Fibroblast of skin of back (primary cell): ENCODE measurements at places on chromosomes 11 and 22.

DNA sequence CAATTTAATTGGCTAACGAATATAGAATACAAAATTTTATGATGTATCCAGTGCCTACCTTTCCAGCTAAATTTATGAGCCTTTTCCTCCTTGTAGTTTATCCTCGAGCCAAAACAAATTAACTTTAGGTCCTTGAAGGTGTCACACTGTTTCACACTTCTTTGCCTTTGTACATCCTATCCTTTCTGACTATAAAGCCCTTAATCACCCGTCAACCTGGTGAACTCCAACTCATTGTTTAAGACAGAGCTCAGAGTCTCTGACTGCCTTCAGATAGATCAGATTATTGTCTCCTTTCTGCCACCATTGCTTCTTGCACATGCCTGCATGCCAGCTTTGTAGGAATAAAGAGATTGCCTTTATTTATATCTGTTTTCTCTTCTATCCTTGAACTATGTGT lies 58.8 kb downstream of the CNTN5 start:
- no peak for DNase-seq

GRCh38 chr11:1229471-1230120 lies 6.7 kb downstream of the MUC5B start:
- DNase-seq = no peak

DNA sequence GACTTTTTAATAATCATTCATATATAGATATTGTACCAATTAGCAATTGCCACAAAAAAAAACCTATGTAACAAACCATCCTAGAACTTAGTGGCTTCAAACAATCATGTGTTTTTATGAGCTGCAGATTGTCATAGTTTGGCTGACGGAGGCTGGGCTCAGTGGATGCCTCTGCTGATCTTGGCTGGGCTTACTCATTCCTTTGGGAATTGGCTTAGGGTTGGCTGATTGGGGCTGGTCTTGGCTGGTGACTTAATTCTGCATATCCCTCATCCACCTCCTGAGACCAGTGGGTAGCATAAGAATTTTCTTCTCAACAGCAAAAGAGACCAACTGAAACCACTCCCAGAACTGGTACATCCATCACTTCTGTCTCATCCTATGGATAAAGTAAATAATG lies 57.9 kb upstream of the PHF21B start:
- peak; percentile 55 for DNase-seq

GRCh38 chr22:47337161-47337621 lies 574.7 kb downstream of the TBC1D22A start:
- peak; percentile 78 for DNase-seq

DNA sequence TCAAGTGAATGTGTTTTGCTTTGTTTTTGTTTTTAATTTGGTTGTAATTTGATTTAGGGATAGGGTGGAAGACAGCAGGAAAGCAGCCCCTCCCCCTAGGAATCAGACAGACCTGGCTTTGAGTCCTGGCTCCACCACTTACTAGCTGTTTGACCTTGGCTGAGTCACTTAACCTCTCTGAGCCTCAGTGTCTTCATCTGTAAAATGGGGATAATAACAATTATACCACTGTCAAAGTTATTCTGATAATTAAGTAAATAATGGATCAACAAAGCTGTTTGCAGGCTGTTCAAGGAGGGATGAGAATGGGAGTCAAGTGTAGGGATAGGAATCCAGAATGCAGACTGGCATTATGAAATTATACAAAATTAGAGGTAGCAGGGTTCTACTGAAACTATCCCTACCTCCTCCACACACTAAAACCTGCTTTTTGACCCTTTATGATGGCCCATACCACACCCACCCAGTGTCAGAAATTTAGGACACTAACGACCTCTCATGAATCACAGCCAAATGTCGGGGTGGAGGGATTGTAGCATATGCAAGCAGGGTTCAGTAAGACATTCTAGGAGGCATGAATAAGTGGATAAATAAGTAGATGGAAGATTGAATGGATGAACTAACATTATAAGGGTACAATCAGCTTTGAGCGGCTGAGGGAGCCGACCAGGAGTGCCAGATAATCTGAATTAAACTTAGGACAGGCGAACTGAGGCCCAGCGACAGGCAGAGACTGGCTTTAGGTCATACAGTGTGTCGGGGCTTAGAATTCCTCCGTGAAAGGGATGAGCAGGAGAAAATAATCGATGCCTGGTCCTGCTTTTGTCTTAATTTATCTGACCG lies 974 bp downstream of the ANAPC15 start:
- no peak for DNase-seq

DNA sequence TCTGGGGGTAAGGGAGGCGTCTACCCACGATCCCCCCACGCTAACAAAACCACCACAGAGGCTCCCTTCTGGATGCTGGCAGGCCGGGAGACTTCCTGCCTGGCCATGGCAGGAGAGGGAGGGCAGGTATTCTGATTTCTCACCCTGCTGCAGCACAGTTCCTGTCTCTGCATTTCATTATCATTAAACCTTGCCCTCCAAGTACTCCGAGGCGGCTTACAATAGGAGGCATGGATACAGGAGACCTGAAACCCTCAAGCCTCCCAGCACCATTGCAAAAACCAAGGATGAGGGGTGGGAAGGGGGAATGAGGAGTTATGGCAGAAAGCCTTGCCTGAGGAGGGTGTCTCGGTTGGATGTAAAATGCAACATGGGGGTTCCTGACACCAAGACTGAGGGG lies 44.1 kb upstream of the MN1 start:
- DNase-seq = no peak

DNA sequence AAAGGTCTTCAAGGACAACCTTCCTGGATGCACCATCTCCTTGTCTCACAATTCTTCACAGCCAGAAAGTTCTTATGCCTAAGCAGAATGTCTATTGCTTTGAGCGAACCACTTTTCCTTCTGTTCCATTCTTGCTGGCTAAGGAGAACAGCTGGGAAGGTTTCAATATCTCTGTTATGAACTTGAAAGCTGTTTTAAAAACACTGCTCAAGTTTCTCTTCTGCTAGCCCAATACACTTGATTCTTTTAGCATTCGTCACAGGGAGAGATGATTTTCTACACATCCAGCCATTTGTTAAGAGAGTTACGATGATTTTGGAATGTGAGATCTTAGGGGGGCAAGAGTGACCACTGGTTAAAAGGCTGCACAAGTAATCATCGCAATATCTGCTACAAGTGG lies 249.3 kb downstream of the KIRREL3 start:
- peak; percentile 42 for DNase-seq

DNA sequence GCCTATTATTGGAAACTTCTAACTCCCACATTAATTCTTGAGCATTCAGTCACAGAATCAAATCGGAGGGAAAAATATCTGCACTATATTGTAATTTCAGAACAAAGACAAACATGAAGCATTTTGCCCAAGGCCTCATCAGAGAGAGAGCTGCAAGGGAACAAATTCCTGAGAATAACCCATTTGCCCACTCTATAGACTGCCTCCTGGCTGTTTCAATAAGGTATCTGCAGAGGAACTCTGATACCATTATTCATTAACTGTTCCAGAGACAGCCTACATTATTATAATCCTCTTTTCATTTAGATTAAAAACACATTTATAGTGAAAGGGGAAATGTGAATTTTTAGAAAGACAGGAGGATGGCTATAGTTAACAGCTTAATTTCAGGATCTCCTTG lies 663.9 kb downstream of the DLG2 start:
- DNase-seq = peak; percentile 5

DNA sequence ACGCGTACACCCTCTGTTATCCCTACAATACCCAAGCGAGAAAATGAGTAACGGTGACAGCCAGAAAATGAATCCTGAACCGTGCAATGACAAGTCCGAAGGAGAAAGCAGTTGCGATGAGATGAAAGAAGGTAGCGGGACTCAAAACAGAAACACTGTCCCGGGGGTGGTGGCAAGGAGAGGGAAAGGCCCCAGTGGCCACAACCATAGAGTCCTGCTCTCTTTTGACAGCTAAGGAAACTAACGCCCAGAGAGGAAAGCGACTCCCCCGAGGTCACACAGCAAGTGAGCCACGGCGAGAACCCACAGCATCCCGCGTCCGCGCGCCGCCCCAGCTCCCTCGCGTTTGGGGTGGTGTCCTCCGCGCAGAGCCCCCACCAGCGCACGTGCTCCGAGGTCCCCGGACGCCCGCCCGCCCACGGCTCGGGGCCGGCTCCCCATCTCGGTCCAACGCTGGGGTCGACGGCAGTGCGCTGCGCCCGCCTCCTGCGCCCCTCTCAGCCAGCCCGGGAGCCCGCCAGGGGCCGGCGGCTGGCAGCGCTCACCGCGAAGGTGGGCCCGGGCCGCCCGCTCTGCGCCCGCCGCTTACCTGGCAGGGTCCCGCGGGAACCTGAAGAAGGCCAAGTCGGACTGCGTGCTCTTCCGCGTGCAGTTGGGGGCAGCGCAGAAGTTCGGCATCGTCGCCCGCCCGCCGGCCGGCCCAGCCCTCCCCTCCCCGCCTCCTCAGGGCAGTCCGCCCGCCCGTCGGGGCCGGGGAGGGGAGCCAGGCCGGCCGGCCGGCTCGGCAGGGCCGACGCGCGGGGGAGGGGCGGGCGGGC lies 564 bp downstream of the THAP12 start:
- peak; percentile 21 for DNase-seq

GRCh38 chr11:12079726-12080556 lies 30.4 kb upstream of the MICAL2 start:
- peak; percentile 99 for DNase-seq

DNA sequence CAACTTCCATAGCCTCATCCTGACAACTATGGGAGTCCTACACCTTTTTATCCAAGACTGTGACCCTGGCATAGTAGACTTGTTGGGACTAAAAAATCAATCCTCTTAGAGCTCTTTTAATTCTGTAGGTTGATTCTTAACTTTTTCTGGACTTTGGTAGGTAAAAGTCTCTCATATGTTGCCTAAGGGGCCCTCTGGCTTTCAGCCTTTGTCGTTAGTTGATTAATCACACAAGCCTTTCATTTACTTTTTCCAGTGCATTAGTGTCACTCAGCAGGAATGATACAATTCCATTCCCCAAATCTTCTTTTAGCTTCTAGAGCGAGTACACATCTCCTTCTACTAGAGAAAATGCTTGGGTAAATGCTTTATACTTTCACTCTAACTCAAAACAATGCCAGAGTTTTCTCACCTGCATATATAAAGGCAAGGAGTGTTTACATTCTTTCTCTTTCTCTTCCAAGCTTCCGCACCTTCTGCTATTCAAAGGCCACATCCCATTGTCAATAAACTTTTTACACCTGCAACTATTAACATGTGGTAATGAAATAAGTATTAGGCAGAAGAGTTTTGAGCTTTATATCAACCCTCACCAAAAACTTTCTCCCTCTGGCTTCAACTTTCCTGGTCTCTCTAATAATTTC lies 516.6 kb downstream of the FAM181B start:
- DNase-seq = no peak

GRCh38 chr11:31060880-31061279 lies 308.7 kb downstream of the DCDC1 start:
- DNase-seq = peak; percentile 2

DNA sequence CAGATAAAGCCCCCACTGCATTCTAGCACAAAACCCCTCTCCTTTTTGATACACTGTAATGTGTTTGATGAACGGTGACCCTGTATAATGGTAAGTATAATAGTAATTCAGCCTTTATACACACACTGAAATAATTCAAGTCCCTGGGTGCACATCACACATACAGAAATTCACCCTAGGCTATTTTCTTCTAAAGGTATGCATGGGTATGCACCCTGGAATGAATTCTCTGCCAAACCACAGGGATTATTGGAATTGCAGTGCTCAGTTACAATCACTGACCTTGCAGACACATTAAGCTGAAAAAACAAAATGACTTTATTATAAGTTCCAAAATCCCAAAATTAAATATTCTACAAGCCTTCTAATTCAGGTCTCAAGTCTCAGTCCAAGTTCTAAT lies 245.9 kb upstream of the FAT3 start:
- peak; percentile 63 for DNase-seq

- no peak for DNase-seq
Observed at GRCh38 chr11:251550-251949, 14.8 kb downstream of the PSMD13 start.
